Glomerular endothelial cell (primary cell): ENCODE measurements at places on chromosomes 16 and 17. TPM values are rescaled to one million over a fixed set of nuclear protein-coding genes. Genes with fewer than 3 reads are reported as not detected.

The ZNF597 gene
- total RNA-seq = 1.7 and 2.1 TPM in 2 replicates

The TCAP gene
- total RNA-seq = 0.05 and 2.1 TPM in 2 replicates

The QPRT gene
- 6.0 and 14.9 TPM in 2 replicates for total RNA-seq

The OTOP2 gene
- not detected in 2 replicates for total RNA-seq

The FA2H gene
- total RNA-seq = 0.34 TPM in 1 of 2 replicates, not detected in the other

The SLC25A11 gene
- 47.3 and 52.1 TPM in 2 replicates for total RNA-seq

The WDR81 gene
- 27.3 and 30.0 TPM in 2 replicates for total RNA-seq

The CDC27 gene
- 74.9 and 80.3 TPM in 2 replicates for total RNA-seq

The SLC35G6 gene
- not detected in 2 replicates for total RNA-seq

The MARVELD3 gene
- total RNA-seq = 0.12 TPM in 1 of 2 replicates, not detected in the other

The ENO3 gene
- total RNA-seq = 0.15 and 2.6 TPM in 2 replicates

The SAMD14 gene
- total RNA-seq = 9.6 and 24.9 TPM in 2 replicates

The TMEM238L gene
- total RNA-seq = not detected in 2 replicates

The CCNF gene
- total RNA-seq = 8.4 and 15.5 TPM in 2 replicates

The ATP1B2 gene
- not detected in 2 replicates for total RNA-seq

The CLCN7 gene
- total RNA-seq = 75.9 and 100 TPM in 2 replicates

The TOX3 gene
- total RNA-seq = 0.15 TPM in 1 of 2 replicates, not detected in the other

The RHBDL1 gene
- total RNA-seq = 0.34 and 1.6 TPM in 2 replicates

The DOK4 gene
- 12.7 and 19.3 TPM in 2 replicates for total RNA-seq
